ENCODE measurements at places on chromosomes 12 and 14. TPM values are rescaled to one million over a fixed set of nuclear protein-coding genes. Genes with fewer than 3 reads are reported as not detected.

GRCh38 chr12:63924781-63925180 lies 80.3 kb downstream of the SRGAP1 start:
- DNase-seq: no peak

The RD3L gene
- polyA plus RNA-seq: 2.9 TPM

The SERPINA4 gene
- not detected for polyA plus RNA-seq

- no peak for DNase-seq
Measured at GRCh38 chr14:96509457-96510090, 7.4 kb downstream of the PAPOLA start.

GRCh38 chr14:62954165-62954564 lies 91.1 kb downstream of the KCNH5 start:
- DNase-seq: no peak

- DNase-seq: no peak
Measured at GRCh38 chr12:132502882-132503193, 12.9 kb downstream of the FBRSL1 start.

The ACIN1 gene
- 35.7 TPM for polyA plus RNA-seq

DNA sequence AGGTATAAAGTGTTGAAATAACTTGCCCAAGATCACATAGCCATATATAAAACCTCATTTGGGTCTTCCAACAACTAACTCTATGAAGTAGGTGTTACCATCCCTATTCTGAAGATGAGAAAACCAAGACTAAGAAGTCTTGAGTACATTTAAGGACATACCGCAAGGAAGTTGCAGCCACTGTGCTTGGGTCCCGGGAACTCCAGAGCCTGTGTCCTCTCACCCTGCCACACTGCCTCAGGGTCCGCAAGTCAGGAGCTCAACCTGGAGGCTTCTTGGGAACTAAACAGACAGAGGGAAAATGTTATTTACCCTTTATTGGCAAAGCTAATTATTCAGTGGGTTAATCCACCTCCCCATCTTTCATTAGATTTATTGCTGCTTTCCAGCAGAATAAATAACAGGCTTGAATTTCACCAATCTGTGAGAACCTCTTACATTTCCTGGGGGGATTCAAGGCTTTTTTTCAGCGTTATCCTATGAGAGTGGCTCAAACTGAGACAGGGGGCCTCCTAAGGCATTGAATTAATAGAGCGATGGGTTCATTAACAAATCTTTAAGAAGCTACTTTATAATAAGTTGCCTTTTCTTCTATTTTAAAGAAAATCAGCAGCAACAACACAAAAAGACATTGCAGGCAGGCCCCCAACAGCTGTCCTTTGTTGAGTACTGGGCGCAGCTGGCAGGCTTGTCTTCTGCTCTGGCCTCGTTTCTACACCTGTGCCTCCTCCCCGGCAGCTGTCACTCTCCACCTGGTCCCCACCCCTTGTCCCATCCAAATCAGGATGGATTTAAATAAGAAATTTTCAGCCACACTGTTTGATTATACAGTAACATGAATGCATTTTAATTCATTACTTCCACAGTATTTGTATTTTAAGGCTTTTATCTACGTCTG lies 25.3 kb downstream of the PHLDA1 start:
- no peak for DNase-seq

GRCh38 chr12:92132288-92132687 lies 13.4 kb downstream of the BTG1 start:
- DNase-seq: no peak
